ENCODE measurements at places on chromosomes 7 and 10. TPM values are rescaled to one million over a fixed set of nuclear protein-coding genes. Genes with fewer than 3 reads are reported as not detected.

FZD8 gene
- total RNA-seq = 1.6 TPM

PIP gene
- total RNA-seq = not detected

- no peak for DNase-seq
Measured at GRCh38 chr7:121489440-121489839, 93.3 kb upstream of the FAM3C start.

DNA sequence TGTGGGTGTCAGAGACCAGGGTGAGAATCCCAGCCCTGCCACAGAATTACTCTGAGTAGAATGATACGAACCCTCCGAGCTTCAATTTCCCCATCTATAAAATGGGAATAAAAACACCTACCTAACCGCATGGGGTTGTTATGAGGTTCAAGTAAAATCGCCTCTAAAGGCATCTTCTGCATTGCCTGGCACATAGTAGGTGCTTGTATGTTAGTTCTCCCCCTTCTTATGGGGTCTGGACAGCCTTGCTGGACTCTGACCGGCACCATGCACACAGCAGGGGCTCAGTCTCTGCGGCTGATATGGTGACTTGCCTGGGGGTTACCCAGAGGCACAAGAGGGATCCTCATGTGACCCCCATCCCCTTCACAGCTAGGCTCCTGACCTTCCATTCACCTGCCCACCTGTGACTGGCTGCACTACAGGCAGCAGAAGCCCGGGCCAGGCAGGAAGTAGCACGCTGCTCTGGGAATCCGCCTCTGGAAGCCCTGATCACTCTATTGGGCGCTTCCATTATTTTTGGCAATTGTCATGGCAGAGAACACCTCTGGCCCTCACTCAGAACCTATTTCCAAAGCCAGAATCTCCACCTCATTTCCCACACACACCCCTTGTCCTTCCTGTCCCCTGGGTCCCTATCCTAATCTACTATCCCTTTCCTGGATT lies 6.0 kb downstream of the SH3PXD2A start:
- no peak for DNase-seq

GRCh38 chr10:131169146-131169545 lies 142.4 kb downstream of the TCERG1L start:
- no peak for DNase-seq

DNA sequence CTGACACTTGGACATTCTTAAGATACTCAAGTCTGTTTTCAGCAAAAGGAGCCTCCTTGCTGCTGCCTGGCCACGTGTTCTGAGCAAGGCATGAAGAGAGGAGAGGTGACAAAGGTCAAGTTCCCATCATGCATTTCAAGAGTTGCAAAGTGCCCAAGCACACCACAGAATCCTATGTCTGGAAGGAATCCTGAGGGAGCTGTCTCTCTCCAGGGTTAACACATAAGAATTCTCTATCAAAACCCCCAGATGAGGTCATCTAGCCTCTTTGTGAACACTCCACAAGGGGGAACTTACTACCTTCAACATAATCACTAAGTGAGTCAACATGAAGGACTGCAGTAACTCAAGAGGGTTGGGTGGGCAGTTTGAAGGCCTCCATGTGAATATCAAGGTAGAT lies 155.5 kb downstream of the RNF216 start:
- no peak for DNase-seq

Data from Peyer's patch (tissue), 4 donors.